ENCODE measurements at places on chromosomes 13 and 19.

DNA sequence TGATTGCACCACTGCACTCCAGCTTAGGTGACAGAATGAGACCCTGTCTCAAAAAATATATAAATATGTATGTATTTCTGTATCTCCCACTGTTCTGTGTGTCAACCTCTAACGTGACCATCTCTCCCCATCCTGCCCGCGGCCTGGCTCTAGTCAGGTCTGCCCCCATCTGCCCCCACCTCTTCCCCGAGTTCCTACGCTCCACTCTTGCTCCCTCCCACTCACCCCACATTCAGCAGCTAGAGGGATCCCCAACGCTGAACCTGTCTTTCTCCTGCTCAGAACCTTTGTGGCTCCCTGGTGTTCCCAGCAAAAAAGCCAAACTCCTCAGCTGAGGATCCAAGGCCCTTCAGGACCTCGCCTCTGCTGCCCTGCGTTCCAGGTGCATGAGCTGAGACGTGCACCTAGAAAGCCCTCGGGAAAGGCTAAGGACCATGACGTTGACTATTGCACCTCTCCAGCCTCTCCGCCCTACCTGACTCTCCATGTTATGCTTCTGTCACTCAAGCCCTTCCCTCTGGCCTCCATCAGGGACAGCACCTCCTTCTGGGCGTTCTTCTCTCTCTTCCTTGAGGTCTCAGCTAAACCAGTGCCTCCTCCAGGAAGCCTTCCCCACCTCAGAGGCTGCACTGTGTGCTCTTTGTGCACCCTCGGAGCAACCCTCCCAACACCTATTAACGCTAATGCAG lies 18.1 kb downstream of the AKT2 start:
- DNase-seq, result no peak

GRCh38 chr13:110653271-110653670 lies 37.9 kb downstream of the NAXD start:
- DNase-seq, result no peak

DNA sequence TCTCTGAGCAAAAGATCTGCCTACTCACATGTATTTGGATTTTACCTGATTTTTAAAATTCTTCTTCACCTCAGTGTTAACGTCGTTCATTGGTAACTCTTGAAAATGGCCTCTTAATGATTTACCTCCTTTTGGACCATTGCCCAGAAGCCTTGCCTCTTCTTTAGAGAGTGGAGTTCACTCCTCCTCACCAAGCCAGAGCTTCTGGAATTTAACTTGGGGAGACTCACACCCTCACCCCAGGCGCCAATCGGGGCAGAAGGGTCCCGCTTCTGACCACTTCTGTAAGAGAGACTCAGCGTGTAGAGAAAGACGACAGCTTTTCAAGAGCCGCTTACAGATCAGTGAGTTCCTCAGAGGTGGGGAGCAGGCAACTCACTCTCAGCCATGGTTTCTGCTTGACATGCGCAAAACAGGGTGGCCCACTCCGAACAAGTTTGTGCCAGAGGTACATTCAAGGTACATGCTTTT lies 2.7 kb downstream of the PNMA8C start:
- no peak for DNase-seq

DNA sequence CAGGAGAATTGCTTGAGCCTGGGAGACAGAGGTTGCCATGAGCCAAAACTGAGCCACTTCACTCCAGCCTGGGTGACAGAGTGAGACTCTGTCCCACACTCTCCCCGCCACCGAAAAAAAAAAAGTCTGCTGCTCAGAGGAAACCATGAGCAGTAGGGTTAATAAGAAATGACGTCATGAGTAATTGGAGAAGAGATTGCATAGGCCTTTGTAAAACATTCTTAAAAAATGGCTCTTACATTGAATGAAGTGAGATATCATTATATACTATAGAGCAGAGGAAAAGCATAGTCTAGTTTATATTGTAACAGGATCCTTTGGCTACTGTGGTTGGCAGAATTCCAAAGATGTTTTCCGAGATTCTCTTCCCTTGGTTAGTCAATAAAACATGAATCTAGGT lies 228.2 kb downstream of the PCDH20 start:
- no peak for DNase-seq
